ENCODE measurements at places on chromosomes 11 and 22. TPM values are rescaled to one million over a fixed set of nuclear protein-coding genes. Genes with fewer than 3 reads are reported as not detected.

Gene SHANK3
- 15.2 TPM for total RNA-seq

Gene CD3E
- total RNA-seq: not detected

DNA sequence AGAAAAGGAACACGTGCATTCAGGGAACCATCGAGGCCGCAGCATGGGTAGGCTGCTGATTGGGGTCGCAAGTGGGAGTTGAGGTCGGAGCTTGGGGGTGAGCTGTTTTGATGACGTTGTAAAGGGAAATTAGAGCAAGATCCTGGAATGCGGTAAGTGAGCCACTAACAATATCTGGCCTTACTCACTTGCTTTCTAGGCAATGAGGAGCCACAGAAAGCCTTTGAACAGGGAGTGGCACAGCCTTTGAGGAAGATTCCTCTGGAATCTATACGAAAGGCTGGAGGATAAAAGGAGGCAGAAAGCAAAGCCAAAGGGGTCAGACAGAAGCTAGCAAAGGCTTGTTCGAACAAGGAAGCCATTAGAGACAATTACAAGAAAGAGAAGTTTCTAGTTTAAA is 197.5 kb downstream of the LARGE1 start:
- DNase-seq: no peak

- DNase-seq: no peak
These were observed 14.5 kb downstream of the RPS3 start for GRCh38 chr11:75413864-75414263.

- no peak for DNase-seq
These were observed 37.4 kb downstream of the PDGFB start for GRCh38 chr22:39207141-39208012.

GRCh38 chr11:78195917-78196560 is 7.3 kb downstream of the USP35 start:
- DNase-seq: no peak

- DNase-seq: no peak
These were observed 21.6 kb upstream of the PHLDA2 start for GRCh38 chr11:2950825-2951224.
